Activated naive CD4-positive, alpha-beta T cell treated with anti-CD3 and anti-CD28 coated beads, Interleukin-2, amount 50 U/mL, for 16 hours (primary cell): ENCODE measurements at places on chromosomes 6 and 20.

DNA sequence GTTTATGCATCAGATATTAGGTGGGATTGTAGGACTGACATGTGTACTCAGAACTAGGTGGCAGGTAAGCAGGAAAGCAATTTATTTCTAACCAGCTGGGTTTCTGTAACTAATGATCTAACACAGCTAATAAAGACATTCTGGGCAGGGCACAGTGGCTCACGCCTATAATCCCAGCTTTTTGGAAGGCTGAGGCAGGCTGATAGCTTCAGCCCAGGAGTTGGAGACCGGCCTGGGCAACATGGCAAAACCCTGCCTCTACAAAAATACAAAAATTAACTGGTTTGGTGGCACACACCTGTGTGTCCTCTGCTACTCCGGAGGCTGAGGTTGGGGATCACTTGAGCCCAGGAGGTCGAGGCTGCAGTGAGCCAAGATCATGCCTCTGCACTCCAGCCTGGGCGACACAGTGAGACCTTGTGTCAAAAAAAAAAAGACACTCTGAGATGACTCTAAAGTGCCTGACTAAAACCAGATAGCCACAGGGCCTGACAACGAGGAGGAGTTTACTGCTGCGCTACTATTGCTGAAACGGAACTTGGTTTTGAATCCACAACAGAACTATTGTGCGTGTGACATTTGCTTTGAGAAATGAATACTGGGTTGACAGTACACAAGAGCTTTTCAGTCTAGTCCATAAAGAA, 29.2 kb upstream of the CEP85L start:
- no peak for DNase-seq

GRCh38 chr6:138577151-138577915, 78.0 kb upstream of the NHSL1 start:
- no peak for DNase-seq

- no peak for DNase-seq
These were observed 41.7 kb downstream of the SUMO4 start for GRCh38 chr6:149441740-149442139.

DNA sequence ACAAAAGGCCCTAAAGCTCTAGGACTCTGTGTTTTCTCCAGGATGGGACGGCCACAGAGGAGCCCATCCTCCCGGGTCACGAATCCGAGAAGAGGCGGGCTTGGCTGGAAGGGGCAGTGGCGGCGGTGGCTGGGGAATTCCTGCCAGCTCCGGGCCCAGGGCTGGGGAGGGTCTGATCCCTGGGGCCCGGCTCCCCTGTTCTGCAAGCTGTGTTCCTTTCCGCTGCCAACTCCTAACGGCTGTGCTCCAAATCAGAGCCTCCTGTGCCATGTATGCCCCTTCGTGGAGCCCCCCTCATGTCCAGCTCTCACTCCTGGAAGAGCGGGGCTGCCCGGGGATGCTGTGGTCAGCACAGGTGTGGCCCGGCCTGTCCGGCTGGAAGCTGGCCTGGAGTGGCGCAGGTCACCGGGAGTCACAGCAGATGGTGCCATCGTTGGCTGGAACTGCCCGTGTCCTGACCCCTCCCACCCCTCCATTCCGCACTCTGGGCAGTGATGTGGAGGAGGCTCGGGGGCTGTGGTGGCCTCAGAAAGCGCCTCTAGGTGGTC, 88.2 kb upstream of the MPC1 start:
- DNase-seq: no peak

GRCh38 chr20:47773371-47773786, 11.9 kb downstream of the SULF2 start:
- DNase-seq: no peak

- DNase-seq: no peak
These were observed 52.7 kb upstream of the PTGIS start for GRCh38 chr20:49620364-49621240.

- no peak for DNase-seq
These were observed 598.3 kb upstream of the JAG1 start for GRCh38 chr20:11271920-11272594.

DNA sequence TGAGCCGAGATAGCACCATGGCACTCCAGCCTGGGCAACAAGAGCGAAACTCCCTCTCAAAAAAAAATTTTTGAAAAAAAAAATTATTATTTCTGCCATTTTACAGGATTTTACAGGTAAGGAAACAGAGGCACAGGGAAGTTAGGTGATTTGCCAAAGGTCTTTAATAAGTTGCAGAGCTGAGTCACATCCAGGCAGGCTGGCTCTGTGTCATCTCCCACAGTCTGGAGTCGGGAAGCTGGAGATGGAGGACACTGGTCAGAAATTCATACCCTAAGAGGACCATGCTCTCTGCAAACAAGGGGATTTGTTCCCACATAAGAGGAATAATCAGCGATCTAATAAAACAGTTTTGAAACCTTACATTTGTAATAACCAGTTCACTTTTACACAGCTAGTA, 24.1 kb downstream of the HECA start:
- DNase-seq: no peak

- DNase-seq: peak; percentile 81
These were observed 2.1 kb downstream of the VEGFA start for GRCh38 chr6:43771858-43772680.

GRCh38 chr6:43229803-43230620, 731 bp upstream of the DNPH1 start:
- no peak for DNase-seq

GRCh38 chr20:57458400-57459160, 66.4 kb downstream of the CTCFL start:
- DNase-seq: no peak

GRCh38 chr6:138522611-138523010, 23.3 kb upstream of the NHSL1 start:
- no peak for DNase-seq

DNA sequence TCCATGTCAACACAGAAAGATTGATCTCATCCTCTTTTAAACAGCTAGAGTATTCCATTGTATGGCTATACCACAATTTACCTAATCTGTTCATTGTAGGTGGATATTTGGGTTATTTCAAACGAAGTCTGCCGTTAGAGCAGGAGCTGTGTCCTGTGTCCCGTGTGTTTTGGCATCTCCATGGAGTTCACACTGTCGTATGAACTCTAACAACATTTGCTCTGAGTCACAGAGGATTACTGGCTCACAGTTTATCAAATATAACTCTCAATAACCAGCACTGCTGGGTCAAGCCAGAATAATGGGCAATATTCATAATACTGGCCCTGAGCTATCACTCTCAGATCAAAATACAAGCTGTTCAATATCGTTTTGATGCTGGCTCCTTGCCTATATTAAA, 16.4 kb downstream of the TRAM2 start:
- DNase-seq: no peak

GRCh38 chr6:3355358-3356055, 96.8 kb downstream of the PSMG4 start:
- DNase-seq: no peak

DNA sequence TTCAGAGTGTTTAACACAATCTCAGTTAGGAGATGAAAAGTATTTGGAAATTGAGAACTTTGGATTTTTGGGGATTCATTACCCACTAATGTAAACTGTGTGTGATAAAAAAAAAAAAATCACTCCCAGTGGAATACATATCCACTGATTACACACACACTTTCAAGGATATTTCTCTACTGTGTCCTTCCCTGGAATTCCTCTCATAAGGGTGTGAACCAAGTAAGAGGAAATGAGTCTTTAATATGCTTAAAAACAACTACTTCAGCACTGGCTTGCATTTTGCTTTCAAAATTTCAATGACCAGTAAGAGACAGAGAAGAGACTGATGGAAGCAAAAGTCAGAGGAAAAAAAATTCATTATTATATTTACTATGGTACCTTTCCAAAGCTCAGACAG, 24.5 kb upstream of the MYCT1 start:
- DNase-seq: no peak

GRCh38 chr6:26249957-26250697, 114.9 kb upstream of the BTN3A2 start:
- peak; percentile 70 for DNase-seq

- DNase-seq: no peak
These were observed 940.6 kb upstream of the FLRT3 start for GRCh38 chr20:15278041-15278440.

- peak; percentile 40 for DNase-seq
These were observed 1.4 kb downstream of the RREB1 start for GRCh38 chr6:7108964-7109836.

DNA sequence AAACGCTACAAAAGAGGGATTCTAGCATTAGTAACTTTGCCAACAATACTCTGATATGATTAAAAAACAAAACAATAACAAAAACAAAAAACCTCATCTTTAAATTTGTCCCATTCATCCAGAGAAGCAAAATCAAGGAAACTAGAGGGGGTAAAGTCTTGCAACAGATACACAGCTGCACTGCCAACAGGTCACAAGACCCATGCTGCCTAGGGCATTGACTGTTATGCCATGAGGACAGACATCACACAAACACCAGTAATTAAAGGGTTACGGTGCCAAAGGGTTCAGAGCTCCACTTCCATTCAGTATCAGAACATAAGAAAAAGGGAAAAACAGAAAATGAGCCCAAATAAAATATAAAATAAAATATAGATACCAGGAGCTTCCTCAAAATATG, 1.6 kb downstream of the TBC1D20 start:
- no peak for DNase-seq

DNA sequence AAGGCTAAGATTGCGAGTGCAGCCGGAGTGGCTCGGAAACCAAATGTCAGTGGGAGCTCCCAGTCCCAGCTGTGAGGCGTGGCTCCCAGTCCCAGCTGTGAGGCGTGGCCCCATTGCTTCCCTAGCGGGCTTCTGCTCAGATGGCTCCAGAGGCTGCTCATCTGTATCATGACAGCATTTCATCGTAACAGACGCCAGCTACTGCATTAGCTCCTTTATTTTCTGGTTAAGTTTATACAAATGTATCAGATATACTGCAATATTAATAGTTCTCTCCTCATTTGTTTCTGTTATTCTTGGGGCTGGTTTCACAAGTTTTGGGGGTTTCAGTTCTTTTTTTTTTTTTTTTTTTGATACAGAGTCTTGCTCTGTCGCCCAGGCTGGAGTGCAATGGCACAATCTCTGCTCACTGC, 34.7 kb upstream of the TBXT start:
- DNase-seq: no peak

DNA sequence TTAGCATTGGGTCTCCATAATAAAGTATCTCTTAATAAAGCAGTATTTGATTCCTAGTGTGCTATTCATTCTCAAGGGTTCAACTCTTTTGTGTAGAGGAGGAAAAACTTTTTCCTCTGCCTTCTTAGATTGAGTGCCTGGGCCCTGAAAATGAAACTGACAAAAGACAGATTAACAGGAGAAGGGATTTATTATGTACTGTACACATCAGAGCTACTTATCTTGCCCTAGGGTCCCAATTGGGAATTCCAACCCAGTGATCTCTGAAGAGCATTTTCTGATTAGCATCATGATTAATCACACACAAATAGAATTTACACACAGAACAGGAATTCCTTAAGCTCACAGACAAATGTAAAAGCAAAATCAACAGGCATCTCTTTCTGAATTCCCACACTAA, 128.9 kb downstream of the CD164 start:
- DNase-seq: no peak

GRCh38 chr6:160768101-160768500, 66.1 kb downstream of the PLG start:
- DNase-seq: no peak

- DNase-seq: no peak
These were observed 47.6 kb downstream of the PRND start for GRCh38 chr20:4769328-4769727.

GRCh38 chr20:51497542-51498467, 44.7 kb downstream of the NFATC2 start:
- DNase-seq: peak; percentile 63

GRCh38 chr20:41273445-41273844, 44.1 kb downstream of the ZHX3 start:
- no peak for DNase-seq

DNA sequence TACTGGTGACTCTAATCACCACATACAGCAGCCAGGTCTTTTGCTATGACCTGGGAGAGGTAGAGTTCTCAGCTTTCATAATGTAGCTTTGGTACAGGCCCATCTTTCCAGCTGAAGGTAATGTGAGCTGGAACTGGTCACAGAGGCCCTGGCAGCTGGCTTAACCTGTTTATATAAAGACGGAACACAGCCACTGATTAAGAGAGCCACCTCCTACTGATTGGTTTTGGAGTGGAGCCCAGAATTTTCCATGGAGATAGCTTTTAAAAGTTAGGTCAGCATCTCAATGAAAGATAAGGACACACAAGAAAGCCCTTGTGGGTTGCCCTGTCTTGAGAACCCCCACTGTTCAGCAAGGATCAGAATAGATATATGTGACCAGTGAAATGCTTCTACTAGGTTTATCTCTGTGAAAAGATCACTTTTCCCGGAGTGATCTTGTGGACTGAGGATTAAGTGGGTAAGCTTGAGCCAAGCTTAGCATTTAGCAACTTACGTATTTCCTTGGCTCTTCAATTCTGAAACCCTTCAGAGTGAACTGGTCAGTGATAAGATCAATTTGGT, 213.7 kb upstream of the CITED2 start:
- no peak for DNase-seq

DNA sequence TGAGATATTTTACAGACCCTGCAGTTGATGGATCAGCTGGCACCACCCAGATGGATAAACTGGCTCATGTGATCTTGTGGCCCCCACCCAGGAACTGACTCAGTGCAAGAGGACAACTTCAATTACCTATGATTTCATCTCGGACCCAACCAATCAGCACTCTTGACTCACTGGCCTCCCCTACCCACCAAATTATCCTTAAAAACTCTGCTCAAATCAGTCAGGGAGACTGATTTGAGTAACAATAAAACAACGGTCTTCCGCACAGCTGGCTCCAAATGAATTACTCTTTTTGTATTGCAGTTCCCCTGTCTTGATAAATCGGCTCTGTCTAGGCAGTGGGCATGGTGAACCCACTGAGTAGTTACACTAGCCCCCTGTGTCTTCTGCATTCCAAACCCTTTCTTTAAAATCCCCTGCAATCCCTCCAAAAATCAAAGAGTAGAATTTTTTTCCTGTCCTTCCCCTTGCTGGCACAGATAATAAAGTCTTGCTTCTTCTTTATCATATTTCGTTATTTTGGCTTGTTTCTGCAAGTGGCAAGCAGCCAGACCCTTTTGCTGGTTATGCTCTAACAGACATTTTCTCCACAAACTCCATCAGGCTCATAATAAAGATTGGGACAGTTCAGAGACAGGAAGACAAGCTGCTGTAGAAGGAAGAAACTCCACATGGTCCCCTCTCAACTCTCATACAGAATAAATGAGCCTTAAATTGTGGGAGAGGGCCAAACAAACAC, 48.3 kb downstream of the OR2B6 start:
- no peak for DNase-seq

- DNase-seq: peak; percentile 7
These were observed 25.2 kb downstream of the PYGB start for GRCh38 chr20:25273046-25273445.
